A549 treated with GW870086 at 1 μM for 4 hours (cell line): ENCODE measurements at places on chromosomes 16 and 17. TPM values are rescaled to one million over a fixed set of nuclear protein-coding genes. Genes with fewer than 3 reads are reported as not detected.

KRTAP9-4 gene
- total RNA-seq: not detected in 5 replicates

ST6GALNAC2 gene
- 0.10 to 0.67 TPM (median 0.47 TPM) in 5 replicates for total RNA-seq

FBXO31 gene
- total RNA-seq: 16.6 to 26.1 TPM (median 24.9 TPM) in 5 replicates

KRTAP9-8 gene
- not detected in 5 replicates for total RNA-seq

RSKR gene
- 2.5 to 4.6 TPM (median 3.8 TPM) in 5 replicates for total RNA-seq

SEZ6L2 gene
- total RNA-seq: 17.0 to 21.8 TPM (median 20.7 TPM) in 5 replicates

GUCY2D gene
- total RNA-seq: 0.24 to 0.34 TPM in 2 of 5 replicates, not detected in the others

TEX19 gene
- 0.37 to 0.51 TPM (median 0.45 TPM) in 5 replicates for total RNA-seq

TAC4 gene
- not detected in 5 replicates for total RNA-seq

CNGB1 gene
- total RNA-seq: 0.03 to 0.09 TPM (median 0.08 TPM) in 4 of 5 replicates, not detected in the other

TMEM235 gene
- total RNA-seq: not detected in 5 replicates

TBX21 gene
- total RNA-seq: 0.06 to 0.19 TPM (median 0.10 TPM) in 5 replicates

C16orf89 gene
- total RNA-seq: not detected in 5 replicates

RBFOX1 gene
- total RNA-seq: not detected in 5 replicates

CCDC40 gene
- 3.7 to 7.0 TPM (median 5.4 TPM) in 5 replicates for total RNA-seq
